Left lung (tissue), 14 donors: ENCODE measurements at places on chromosomes 2 and 18. TPM values are rescaled to one million over a fixed set of nuclear protein-coding genes. Genes with fewer than 3 reads are reported as not detected.

DPP4 gene
- total RNA-seq: 105 TPM

NYAP2 gene
- total RNA-seq: 1.0 TPM

AQP12A gene
- total RNA-seq: not detected

DNA sequence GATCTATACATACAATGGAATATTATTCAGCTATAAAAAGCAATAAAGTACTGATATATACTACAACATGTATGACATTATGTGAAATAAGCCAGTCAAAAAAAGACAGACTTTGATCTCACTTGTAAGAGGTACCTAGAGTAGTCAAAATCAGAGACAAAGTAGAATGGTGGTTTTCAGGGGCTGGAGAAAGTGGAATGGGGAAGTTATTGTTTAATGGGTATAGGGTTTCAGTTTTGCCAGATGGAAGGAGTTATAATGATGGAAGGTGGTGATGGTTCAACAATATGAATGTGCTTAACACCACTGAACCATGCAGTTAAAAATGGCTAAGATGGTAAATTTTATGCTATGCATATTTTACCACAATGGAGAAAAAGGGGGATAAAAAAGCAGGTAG is 6.3 kb downstream of the COBLL1 start:
- no peak for DNase-seq
- peaks cover 16% of the 10 kb centered on the region for H3K4me1 ChIP-seq
- H3K27me3 ChIP-seq: no peaks in the 10 kb centered on the region
- no peaks in the 10 kb centered on the region for H3K36me3 ChIP-seq

DNA sequence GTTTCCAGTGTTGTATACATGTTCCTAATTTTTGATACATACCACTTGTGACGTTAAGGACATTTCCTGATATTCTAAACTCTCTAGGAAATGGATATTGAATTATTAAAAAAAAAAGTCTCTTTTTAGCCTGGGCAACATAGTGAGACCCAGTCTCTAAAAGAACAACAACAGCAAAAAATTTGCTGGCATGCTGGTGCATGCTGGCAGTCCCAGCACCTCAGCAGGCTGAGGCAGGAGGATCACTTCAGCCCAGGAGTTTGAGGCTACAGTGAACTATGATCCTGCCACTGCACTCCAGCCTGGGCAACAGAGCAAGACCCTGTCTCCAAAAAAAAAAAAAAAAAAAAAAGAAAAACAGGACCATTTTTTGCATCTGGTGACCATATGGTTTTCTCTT is 10.5 kb upstream of the PPP4R3B start:
- H3K4me3 ChIP-seq: no peak overlapping the region
- no peaks in the 10 kb centered on the region for H3K36me3 ChIP-seq
- no peaks in the 10 kb centered on the region for H3K27me3 ChIP-seq
- no peak overlapping the region for H3K27ac ChIP-seq
- H3K4me1 ChIP-seq: peaks cover 6% of the 10 kb centered on the region

DNA sequence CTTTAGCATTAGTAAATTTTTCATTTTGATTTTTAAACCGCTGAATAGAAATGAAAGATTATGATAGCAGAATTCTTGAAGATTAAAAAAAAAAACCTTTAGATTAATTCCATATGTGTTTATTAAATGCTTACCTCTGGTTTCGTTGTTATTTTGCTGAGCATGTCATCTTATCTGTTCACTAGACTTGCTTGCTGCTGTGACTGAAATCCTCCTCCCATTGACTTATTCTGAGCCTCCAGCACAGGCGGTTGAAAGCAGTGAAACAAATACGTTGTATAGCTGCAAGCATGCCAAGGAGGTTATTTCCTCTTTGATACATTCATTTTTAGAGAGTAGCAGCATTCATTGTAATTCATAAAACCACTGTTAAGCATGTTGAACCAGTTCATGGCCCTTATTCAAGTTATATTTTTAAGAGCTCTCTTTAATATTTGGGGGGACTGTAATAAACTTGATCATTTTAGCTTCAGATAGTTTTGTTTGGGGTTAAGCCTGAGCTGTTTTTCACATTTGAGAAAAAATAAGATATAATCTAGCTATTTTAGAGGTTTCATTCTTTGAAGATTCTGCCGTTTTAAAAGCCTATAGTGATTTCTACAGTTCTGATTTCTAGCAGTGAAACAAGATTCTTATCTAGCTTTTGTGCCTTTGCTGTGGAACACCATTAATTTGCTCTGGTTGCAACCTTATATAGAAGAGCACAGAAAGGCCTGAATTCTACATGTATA is at the start of gene HTR2B:
TSS of gene HTR2B (minus strand) at position 205 of the 731 bp plus-strand sequence. CDS start 1,278 bp downstream, outside the sequence.
- no peak for DNase-seq
- no peaks in the 10 kb centered on the region for H3K4me1 ChIP-seq
- no peaks in the 10 kb centered on the region for H3K36me3 ChIP-seq
- H3K4me3 ChIP-seq: no peak within 1 kb of the TSS

GRCh38 chr2:12675801-12676200 is 40.9 kb upstream of the TRIB2 start:
- no peaks in the 10 kb centered on the region for H3K4me1 ChIP-seq
- no peaks in the 10 kb centered on the region for H3K27me3 ChIP-seq
- no peak for DNase-seq

- H3K4me1 ChIP-seq: no peaks in the 10 kb centered on the region
- DNase-seq: no peak
- H3K4me3 ChIP-seq: no peak overlapping the region
- no peaks in the 10 kb centered on the region for H3K27me3 ChIP-seq
- H3K36me3 ChIP-seq: no peaks in the 10 kb centered on the region
Observed at GRCh38 chr2:24842081-24843050, 49.1 kb downstream of the CENPO start.

- no peak overlapping the region for H3K4me3 ChIP-seq
- H3K4me1 ChIP-seq: no peaks in the 10 kb centered on the region
- no peaks in the 10 kb centered on the region for H3K27me3 ChIP-seq
- H3K36me3 ChIP-seq: peaks cover 42% of the 10 kb centered on the region
Observed at GRCh38 chr2:173239644-173240043, 115.0 kb upstream of the CDCA7 start.

GRCh38 chr2:170823088-170823897 is 6.6 kb downstream of the GAD1 start:
- DNase-seq: no peak
- peaks cover 50% of the 10 kb centered on the region for H3K4me1 ChIP-seq
- no peak overlapping the region for H3K4me3 ChIP-seq
- peaks cover 59% of the 10 kb centered on the region for H3K27me3 ChIP-seq
